D341Med (cell line): ENCODE measurements at places on chromosomes 11 and 22.

DNA sequence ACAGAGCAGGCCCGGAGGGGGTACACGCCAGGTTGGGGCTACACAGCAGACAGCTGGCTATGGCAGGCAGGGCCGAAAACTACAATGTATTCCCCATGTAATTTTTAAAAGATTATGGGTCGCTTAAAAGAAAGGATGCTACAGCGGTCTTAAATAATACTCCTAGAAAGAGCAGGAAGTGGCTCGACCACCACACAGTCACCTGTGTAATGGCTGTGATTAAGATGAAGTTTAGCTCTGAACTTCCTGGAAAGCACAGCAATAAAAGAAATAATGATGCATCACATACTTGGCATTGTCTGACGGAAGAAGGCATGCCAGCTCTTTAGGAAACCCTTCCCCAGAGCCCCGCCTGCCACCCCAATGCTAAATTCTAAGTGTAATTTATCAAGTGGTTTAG, 32.6 kb downstream of the WNT11 start:
- no peak for DNase-seq

DNA sequence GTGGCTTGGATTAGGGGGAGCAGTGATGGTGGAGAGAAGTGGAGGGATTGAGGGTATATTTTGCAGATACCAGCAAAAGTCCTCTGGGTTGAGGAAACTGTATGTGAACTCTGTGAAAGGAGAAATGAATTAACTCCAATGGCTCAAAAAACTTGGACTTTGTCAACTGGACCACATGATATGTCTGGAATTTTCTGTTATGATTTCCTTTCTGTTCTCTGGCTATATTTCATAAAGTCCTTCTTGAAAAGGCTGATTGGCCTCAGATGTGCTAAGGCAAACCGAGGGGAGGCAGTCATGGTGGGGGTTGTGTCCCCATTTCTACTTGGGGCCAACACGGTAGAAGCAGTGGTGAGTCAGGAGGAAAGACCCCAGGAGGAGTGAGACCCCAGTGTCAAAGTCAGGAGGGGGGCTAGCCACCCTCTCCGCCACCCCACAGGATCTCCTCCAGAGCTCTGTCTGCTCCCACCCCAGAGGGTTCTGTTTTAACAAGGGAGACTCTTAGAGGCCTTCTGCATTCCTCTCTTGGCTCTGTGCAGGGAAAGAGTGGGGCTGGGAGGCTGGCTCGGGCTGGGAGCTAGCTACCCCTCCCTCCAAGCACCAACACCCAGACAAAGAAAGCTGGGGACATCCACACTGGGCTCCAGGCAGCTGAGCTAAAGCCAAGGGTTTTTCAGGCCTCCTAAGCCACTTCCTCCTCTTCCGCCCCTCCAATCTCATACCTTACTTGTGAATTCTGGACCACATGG, 13.8 kb downstream of the CHRDL2 start:
- no peak for DNase-seq

DNA sequence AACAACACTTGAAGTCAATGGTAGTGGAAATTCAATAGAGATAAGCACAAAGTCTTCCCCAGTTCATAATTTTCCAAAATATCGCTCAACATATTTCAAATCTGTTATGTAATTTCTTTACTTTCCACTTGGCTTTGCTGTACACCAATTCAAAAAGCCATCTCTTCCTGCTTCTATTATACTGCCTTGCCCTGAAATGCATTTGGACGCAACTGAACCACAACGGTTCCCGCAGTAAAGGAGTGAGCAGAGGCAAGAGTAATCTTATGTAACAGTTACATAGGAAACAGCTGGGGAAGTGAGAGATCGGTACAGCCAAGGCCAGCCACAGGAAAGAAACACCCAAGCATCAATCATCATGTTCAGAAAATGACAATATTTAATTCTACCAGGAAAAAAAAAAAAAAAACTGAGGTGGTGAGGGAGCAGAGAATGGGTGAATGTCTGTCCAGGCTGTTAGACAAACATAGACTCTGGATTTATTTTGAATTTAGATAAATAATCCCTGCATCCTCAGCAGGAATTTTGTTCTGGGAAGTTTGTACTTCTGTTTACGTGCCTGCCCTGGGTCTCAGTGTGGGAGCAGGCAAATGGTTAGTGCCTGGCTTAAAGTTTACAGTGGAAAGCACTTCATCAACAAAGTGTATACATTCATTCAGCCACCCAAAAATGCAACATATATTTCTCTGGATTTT, 392.2 kb downstream of the ETS1 start:
- no peak for DNase-seq

DNA sequence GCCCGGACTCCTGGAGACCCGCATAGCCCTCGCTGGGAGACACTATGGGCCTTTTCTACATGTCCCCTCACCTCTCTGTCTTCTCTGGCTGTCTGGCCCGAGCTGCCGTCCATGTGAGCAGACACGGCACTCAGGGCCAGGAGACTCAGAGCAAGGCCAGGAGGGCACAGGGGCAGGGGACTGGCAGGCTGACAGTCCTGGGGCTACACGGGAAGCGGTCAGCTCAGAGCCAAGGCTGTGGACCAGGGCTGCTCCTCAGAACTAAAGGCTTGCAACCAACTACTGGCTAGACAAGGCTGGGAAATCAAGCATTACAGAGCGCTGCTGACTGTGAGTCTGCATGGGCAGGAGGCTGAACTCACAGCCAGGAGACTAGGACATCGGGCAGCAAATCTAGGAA, 56.1 kb upstream of the CDON start:
- DNase-seq: no peak
